EH (cell line): ENCODE measurements at places on chromosomes 16 and 17.
A peak's percentile ranks its signal among the peaks of the same experiment; 100 is the strongest.

- no peak for DNase-seq
Observed at GRCh38 chr17:20074001-20074400, 64.8 kb downstream of the SPECC1 start.

- no peak for DNase-seq
Observed at GRCh38 chr17:80277751-80278671, 17.4 kb downstream of the RNF213 start.

DNA sequence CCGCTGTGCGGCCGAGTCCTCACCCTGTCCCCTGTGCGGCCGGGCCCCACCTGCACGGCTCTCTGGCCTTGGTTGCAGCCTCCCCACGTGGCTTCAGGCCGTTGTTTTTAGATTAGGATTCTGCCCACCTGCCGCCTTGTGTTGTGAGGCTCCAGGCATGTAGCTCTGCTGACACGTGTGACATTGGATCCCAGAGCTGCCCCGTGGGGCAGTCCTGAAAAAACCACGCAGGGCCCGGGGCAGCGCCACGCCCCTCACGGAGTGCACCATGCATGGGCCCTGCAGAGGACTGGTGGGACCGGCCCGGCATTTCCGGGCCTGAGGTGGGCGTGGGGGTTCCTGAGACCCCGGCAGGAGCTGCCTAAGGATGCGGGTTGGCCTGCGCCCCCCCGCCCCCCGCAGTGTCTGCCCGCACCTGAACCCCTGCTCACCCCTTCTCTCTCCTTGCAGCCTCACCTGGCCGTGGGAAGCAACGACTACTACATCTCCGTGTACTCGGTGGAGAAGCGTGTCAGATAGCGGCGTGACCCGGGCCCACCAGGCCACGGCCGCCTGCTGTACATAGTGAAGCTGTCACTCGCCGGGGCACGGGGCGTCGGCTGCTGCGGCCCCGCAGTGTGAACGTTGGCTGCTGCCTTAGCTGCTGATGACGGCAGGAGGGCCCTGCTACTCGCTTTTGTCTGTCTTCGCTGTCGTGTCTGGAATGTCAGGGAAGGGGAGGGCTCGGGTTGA is 27.7 kb upstream of the CHMP6 start:
- no peak for DNase-seq

- peak; percentile 92 for DNase-seq
Observed at GRCh38 chr17:38748149-38748891, at the start of gene PCGF2. Gene PCGF2, minus strand, starts transcription at chr17:38748336. Its CDS starts 7,934 bp downstream, at chr17:38740402.

DNA sequence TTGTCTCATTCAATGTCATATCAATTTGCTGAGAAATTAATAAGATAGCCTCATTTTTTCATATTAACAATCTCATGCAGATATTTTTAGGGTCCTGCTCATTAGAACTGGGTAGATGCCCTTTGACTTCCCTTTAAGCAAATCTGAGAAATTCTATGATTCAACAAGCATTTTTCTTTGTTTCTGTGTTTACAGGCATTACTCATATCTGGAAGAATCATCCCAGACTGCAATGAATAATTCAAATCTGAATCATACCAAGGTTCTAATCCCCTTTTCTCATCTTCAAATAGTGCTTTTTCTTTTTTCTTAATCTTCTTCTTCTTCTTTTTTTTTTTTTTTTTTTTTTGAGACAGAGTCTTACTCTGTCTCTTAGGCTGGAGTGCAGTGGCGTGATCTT is 69.2 kb upstream of the KIFC3 start:
- peak; percentile 87 for DNase-seq

- DNase-seq, result peak; percentile 79
Observed at GRCh38 chr16:85286066-85286831, 174.0 kb upstream of the CIBAR2 start.

DNA sequence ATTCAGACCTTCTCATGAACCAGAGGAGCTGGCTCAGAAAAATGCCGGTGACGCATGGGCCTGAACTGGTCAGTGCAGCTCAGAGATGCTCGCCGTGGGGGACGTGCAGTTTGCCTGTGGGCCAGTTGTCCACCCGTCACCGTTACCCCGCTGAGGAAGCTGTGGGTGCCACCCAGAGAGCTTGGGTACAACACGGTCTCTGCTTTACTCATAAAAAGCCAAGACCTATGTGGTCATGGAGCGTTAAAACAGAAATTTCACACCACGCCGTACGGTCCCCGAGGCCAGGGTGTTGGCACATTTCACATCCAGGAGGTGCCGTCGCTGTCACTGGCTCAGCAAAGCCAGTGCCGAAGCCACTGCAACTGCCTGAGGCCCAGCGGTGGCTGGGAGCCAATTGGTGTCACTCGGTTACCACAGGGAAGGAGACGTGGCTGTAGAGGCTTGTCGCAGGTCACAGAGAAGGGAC is 120.9 kb downstream of the METRNL start:
- DNase-seq, result peak; percentile 92

- no peak for DNase-seq
Observed at GRCh38 chr17:46873941-46874645, 22.7 kb downstream of the WNT9B start.

DNA sequence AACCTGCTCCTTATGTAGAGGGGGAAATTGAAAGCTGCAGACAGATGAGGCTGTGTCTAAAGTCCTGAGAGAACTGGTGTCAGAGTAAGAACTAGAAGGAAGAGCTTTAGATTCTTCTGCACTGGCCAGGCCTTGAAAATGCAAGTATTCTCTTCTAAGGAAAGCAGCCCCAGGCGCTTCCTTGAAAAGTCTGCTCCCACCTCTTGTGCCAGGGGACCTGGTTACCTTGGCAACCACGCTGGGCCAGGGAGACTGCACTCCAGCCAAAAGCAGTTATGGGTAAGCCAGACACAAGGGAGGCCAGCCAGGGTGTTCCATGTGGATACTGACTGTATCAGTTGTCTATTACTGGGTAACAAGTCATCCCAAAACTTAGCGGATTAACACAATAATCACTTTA is 228.6 kb upstream of the SDK2 start:
- no peak for DNase-seq

DNA sequence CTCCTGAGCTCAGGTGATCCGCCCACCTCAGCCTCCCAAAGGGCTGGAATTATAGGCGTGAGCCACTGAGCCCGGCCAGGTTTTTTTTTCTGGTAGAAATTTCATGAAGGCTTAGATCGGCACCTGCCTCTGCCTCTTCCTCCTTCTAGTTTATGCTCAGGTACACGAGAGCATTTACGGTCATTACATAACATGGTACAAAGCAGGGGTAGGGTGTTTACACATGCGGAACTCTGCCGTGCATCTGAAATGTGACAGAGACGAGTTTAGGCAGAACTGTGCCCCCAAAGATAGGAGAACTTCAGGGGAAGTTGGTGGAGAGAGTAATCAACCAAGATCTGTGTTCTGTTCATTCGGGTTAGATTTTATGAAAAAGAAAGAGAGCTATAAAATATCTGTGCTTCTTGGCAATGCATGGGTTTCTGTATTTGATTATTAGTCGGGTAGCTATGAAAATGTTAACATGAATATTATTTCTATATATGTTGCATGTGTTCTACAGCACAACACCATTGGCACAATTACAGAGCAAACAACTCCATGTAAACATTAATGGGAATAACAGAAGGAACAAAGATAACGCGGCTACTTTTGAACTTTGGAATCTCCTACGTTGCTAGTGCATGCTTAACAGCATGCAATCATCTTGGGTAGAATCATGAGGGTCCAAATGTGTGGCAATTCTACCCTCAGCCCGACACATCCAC is 23.5 kb upstream of the MAP2K6 start:
- no peak for DNase-seq

GRCh38 chr17:72955391-72956140 is 136.9 kb downstream of the SLC39A11 start:
- DNase-seq, result no peak

DNA sequence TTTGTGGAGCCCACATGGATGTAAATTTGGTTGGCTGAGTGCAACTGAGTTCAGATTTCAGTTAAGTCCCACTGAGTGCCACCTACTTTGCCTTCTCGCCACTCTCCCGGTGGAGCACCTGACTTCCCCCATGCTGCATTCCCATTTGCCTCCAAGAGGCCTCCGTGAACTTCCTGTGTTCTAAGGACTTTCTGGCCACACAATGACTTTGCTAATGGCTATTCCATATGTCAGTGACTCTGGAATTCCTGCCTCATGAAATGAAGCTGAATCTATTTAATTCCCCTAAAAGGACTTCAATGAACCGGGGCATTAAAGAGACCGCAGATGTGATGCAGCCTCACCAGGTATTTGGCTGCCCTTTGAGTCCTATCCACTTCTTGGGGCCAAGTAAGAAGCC is 29.9 kb downstream of the ABCC12 start:
- peak; percentile 49 for DNase-seq

- peak; percentile 35 for DNase-seq
Observed at GRCh38 chr17:57142925-57143324, 57.9 kb downstream of the AKAP1 start.

DNA sequence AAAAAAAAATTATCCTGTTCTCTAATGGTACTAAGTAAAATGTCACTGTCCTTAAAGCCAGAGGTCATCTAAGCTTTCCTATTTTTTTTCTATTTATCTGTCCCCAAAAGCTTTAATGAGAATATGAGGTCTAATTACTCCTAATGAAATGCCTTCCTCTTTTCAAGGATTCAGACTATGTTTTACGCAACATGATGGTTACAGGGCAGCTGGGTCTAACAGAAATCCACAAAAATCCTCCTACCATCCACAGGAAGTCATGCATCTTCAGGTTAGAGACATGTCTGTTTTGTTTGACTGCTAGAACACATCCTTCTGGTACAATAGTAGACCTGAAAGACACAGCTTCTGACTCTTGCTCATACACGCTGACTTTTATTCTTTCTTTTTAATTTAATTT is 29.7 kb upstream of the NSRP1 start:
- DNase-seq, result no peak

DNA sequence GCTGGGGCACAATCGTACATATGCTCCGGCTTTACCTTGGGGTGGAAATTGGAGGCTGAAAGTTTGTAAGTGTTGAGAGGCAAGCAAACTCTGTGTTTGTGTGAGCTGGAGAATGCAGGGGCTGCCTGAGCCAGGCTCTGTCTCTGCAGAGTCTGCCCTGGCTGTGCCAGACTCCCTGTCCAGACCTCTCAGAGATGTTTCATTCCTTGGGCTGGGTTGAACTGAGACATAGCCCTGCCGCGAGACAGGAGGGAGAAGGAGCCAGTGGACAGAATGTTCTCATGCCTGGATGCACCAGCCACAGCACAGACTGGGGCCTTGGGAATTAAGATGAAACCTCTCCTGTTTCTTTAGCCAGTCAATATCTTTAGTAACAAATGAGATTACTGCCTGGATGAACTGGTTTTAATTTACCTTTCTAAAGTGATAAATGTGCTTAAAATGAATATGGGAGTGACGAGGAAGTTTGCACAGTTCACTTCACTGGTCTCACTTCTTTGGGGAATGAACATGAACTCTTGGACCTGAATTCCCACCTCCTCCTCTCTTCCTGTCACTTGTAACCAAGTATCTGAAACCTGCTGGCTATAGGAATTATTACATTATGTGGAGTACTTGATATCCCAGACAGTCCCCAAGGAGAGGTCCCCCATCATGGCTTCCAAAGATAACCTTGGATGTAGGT is 40.1 kb downstream of the YPEL2 start:
- peak; percentile 60 for DNase-seq

DNA sequence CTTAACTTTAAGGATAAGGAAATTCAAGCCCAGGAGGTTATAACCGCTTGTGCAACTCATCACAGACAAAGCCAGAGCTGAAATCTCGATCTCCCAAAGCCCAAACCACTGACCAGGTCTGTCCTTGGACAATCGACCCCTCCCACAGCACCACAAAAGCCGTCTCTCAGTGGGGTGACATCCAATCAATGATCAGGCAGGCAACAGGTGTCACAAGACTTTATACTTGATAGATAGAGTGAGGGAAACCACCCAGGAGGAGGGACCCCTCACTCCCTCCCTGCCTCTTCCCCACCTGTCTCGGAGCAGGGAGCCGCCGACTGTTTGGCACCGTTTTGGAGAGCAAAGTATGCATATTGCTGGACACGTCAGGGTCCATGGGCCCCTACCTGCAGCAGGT is 14.5 kb upstream of the SDR42E2 start:
- no peak for DNase-seq

DNA sequence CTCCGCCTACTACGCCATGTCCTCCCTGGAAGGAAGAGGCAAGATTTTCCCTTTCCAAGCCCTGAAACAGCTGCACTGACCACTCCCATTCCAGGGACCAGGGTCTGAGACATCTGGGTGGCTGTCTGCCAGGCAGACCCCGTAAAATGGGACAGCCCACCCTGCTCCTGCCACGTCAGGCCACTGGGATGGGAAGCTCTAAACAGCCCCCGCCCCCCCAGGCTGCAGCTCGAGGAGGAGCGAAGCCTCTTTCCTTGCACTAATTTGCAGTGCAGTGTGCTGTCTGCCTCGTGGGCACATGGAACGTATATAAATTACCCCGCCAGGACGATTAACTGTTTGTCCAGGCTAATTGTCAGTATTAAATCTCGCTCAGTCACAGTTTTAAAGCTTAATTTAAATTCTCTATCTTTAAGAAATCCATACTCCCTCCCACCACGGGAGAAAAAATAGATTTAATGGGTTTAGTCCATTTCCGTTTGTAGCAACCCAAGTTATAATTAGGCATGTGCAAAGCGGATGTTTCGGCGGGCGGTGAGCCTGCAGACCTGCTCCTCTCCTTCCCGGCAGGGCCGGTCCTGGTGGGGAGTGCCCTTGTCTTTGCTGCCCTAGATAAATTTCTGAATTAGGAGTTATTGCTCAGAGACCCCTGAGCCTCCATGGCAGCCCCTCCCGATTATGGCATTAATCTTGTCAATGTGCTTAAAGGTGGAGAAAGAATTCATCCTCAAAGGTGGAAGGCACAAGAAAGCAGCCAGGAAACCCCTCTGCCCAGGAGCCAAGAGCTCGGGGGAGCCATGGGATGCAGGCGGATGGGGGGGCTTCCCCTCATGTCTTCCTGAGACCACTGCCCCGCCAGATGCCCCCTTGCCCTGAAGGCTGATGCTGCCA is 268.0 kb upstream of the TNRC6C start:
- peak; percentile 37 for DNase-seq

GRCh38 chr17:52027081-52027480 is 131.4 kb downstream of the CA10 start:
- no peak for DNase-seq
